ENCODE measurements at places on chromosomes 3 and 15.

GRCh38 chr3:34159613-34160420 lies 361.4 kb downstream of the PDCD6IP start:
- no peak for DNase-seq

GRCh38 chr3:144431134-144431533 lies 459.5 kb downstream of the DIPK2A start:
- DNase-seq = no peak

- no peak for DNase-seq
Measured at GRCh38 chr15:42611532-42611931, 36.1 kb downstream of the STARD9 start.

DNA sequence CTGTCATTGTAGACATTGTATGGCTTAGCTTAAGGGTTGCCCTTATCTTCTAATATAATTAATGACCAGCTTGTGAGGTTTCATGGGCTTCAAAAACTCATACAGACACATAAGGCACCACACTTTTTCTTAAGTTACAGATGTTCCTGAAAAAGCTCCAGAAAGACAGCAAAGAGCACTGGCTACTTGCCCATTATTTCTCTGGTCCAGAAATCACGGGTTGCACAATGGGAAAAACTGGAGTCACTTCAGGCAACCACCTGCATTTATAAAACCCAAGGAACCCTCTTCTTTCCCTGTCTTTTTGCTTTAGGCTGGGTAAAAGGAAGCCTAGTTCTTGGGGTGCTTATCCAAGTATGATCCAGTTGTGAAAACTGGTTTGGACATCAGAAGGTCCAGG lies 2.3 kb upstream of the COL6A6 start:
- no peak for DNase-seq

DNA sequence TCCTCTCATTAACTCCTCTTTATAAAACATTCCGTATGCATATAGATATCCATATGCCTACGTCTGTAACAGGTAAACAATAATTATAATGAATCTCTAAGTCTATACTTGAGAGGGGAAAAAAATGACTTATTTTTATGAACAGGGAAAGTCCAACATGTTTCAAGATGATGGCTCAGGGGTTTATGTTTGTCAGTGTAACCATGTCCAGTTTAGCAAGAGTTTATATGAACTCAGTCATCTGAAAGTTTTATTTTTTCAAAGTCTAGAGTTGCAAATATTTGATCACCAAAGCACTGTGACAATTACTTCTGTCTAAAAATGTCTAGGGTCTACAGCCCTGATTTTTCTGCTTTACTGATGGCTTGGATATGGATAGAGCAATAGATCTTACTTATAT lies 559.4 kb upstream of the KCNMB2 start:
- DNase-seq = no peak

GRCh38 chr3:45008117-45008516 lies 18.0 kb upstream of the CLEC3B start:
- DNase-seq = no peak

DNA sequence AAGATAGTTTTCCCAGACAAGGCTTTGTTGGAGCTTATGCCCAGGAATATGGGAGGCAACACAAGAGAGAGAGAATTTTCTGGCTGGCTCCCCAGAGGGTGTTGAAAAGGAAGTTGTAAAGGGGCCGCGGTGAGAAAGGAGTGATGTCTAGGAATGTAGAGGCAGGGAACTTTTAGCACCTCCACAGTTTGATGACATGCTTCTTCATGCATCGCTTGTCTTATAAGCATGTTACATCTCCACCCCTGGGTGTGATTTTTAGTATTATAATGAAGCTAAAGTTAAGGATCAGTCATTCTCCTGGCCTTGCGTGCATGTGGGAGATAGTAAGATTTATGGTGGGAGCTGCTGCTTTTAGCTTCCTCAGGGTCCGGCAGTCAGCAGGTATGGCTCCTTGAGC lies 32.8 kb upstream of the TF start:
- DNase-seq = no peak

- no peak for DNase-seq
Measured at GRCh38 chr3:80983753-80984152, 777.7 kb downstream of the GBE1 start.

DNA sequence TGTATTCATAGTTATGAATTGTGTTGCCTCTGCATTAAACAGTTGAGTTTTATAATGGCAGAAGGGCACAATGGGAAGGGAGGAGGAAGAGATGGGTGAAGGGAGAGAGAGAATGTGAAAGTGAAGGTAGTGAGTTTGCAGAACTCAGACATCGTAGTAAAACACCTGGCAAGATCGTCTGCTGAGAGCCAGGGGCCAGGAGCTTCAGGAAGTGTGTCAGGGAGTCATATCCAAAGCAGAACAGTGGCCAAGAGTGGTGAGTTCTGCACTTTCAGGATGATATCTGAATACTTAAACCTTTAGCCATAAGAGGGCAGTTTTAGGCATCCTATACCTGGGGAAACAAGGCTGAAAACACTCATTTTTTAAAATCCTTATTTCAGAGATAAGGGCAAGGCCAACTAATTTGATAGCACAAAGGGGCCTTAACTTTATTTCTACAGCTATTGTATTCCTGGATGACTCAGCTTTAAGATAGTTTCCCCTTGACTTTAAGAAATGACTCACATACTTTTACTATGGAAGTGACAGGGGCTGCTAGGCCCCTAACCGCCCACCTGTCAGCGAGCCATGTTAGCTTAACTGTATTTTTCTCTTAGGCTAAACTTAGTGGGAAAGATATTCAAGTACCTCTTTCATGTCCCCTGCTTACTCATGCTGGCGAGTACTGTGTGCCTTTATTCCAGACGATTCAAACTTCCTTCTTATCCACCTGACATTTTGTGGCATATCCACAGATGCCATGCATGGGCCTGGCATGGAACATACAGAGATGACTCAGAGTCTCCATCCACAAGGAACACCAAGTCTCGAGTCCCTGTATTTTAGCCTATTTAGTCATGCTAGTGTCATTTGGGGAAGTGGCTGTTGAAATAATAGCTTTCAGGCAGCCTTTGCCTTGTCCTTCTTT lies 53.9 kb downstream of the RLBP1 start:
- no peak for DNase-seq

DNA sequence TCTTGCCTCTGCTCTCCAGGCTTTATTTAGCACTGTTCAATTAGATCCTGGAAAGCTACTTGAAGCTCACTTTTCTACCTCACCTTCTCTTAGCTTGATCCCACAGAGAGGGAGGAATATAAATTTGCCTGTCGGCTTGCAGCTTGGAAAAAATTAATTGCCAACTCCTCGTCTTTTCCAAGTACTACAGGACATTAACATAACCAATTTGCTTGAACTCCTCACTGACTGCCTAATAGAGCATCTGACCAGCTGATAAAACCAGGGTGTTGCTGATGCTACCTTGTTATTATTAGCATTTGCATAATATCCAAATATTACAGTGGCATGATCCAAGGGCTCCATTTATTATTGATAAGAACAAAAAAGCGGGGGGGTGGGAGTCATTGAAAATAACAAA lies 561.8 kb downstream of the MCTP2 start:
- no peak for DNase-seq

- no peak for DNase-seq
Measured at GRCh38 chr3:174862101-174862500, 3.0 kb downstream of the NAALADL2 start.

DNA sequence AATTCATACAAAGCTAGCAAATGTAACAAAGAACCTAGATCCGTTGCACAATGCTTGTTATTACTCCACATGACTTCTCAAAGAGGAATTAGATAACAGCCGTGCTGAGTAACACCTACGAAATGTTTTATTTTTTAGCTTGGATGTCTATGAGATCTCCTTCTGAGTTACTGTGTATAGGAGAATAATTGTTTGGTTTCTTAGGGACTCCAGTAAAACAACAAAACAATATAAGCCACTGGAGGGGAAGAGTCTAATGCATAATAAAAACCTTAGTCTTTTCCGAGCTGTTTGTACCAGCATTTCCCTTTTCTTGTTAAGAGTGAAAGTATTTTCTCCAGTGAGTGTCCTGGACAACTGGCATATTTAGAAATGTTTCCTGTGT lies 15.6 kb downstream of the SNAP23 start:
- DNase-seq = no peak

Measured in ovary (tissue), 10 donors.